ENCODE measurements at places on chromosomes 7 and 10.

DNA sequence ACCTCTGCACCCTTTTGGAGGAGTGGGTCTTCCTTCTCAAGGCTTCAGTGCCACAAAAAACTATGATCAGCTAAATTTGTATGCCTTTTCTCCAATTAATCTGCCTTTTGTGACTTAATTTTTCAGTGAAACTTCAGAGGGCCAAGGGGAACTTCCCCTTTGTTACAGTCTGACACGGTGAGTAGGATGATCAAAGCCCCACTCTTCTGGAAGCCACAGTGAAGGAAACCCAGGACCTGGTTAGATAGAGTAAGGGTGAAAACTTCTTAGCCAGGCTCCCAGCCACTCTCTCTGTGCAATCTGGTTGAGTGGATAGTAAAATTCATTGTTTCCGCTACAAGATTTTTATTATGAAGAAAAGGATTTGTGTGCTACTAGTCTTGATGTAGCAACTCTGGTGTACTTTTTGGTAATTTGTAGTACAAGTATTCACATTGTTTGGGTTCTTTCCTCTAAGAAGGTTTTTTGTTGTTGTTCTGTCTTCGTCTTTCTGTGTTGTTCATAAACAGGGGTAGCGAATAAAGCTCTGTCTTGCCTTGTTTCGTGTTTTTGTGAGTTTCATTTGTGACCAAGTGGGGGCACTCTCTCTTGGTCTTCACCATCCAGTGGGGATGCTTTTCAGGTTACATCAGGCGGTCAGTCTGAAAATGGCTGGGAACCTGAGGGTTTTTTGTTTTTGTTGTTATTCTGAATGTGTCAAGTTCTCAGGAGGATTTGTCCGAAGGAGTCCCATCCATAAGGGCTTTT lies 268.5 kb upstream of the NPSR1 start:
- DNase-seq: no peak

DNA sequence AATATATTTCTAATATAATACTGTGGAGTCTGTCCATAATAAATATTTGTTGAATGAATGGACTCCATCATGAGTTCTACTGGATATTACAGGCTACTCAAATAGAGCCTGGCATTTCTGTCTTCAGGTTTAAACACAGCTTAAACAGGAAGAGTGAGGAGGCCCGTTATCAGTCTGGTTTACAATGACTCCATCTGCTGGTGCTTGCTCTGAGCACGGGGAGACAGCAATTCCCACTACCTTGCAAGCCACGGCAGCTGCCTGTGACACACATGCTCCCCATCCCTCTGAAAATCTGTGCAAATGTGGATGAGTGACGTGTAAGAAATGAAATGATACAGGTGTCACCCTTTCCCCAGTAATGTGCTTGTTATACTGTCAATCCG lies 293.5 kb upstream of the IMMP2L start:
- DNase-seq: no peak

DNA sequence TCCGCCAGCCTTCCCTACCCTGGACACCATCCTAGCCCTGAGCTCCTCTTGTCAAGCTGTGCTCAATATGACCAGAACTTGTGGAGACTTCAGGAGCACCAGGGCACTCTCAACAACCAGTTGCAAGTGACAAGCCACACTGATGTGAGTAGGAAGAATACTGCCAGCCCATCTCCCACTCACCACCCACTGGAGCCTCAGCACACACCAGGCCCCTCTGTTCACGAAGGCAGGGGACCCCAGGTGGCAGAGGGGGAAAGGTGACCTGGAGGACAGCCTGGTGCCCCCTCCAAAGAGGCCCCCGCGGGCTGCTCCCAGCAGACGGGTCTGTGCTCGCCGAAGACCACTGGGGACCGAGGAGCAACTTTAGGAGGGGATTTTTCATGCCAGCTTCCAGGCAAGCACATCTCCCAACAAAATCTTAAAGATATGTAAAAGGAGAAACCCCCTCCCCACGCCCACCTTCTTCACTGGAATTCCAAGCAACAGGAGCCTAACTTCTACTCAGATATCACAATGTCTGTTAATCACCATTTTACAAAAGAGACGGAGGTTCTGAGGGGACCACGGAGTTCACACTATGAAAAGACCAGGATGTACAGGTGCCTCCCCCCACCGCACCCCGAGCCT lies 1.0 kb downstream of the MMD2 start:
- no peak for DNase-seq

DNA sequence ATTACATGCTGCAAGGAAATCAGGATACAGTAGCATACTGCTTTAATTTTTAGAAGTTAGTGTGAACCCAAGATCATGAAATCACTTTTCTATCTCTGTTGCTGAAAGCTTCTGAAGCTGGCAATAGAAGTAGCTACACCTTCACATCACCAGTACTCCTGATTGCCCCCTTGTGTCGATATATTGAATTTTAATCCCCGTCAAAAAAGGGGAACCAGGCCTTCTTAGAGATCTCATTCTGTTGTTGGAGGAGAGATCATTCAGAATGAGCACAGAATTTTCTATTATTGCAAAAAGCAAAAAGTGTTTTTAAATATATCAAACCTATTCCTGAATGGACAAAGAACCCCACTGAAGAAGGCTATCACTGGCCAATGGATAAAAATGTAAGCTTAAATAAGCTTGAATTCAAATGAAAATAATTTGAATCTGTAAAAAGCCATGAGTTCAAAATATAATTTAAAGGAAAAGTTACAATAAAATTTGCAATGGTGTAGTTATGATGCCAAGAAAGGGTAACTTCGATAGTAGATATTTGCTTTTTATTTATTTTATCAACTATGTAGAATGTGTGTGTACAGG lies 39.7 kb upstream of the TEX47 start:
- no peak for DNase-seq

DNA sequence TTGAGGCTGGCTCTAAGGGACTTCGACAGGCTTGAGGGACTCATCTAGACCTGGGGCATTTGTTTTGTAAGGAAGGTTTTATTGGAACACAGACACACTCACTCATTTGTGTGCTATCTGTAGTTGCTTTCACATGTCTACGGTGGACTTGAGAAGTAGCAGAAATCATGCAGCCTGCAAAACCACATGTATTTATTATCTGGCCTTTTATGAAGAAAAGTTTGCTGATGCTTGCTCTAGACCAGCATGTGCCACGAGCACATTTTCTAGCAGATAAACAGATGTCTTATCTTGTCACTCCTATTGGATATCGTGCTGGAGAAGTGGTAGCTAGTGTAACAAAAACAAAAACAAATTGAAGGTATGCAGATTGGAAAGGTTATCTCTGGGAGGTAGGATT lies 9.8 kb downstream of the UPP1 start:
- no peak for DNase-seq

DNA sequence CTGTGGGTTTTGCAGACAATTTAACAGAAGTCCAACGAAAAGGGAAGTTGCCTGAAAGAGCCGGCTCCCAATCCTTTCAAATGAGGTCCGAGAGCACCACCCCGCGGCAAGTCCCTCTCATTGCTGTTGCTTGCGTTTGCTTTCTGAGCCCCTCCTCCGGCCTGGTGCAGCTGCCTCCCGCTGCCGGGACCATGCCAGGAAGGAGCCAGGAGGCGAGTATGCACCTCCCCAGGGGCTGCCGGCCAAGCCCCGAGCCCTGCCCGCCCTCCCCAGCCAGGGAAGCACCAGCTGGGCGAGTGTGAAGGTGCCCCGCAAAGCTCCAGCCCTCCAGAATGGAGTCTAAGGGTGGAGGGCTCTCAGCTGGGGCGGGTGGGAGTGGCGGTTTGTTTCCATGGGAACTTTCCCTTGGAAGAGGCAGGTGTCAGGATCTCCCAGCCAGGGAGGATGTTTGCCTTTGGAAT lies 25.8 kb upstream of the PPP2R2D start:
- no peak for DNase-seq

DNA sequence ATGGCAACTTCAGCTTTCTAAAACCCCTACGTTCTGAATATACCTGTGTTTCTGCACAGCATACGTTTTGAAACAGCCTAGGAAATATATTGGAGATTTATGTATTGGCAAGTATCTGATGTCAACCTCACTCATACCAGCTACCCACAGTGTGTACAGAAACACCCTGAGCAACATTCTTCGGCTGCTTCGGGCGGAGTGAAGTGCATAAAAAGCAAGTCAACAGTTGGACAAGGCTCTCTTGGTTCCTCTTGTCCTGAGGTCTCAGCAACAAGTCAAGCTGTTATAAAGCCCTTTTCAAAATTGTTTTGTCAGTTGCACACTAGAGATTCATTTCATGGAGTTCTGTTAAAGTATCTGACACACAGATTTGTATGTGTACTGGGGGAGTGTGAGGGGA lies 40.0 kb upstream of the PAPSS2 start:
- DNase-seq: no peak

- DNase-seq: no peak
These were observed 24.7 kb downstream of the LSMEM1 start for GRCh38 chr7:112505495-112505894.

DNA sequence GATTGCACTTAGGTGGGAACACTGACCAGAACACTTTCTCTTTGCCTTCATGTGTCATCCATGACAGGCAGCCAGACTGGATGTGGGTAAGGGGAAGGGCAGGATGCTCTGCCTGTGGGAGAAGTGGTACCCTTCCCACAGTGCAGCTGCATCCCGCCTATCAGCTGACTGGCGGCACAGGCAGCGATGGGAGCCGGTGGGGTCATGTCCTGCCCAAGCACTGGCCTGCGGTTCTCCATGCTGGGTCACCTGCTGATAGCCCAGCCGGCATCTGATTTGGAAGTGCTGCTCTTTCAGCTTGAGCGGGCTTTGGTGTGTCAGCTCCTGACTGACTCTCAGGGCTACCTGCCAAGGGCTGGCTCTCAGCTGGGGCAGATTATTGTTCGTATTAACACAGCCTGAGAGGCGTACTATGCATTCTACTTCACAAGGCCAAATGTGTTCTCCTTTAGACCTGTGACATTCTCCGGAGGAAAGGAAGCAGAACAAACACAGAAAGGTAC lies 105.2 kb upstream of the PDLIM1 start:
- no peak for DNase-seq

GRCh38 chr7:106358103-106358663 lies 73.4 kb upstream of the NAMPT start:
- no peak for DNase-seq

- no peak for DNase-seq
These were observed at the start of gene PTN for GRCh38 chr7:137343281-137343841. PTN (minus strand) TSS chr7:137343733; CDS start chr7:137254973, 88,760 bp downstream.

DNA sequence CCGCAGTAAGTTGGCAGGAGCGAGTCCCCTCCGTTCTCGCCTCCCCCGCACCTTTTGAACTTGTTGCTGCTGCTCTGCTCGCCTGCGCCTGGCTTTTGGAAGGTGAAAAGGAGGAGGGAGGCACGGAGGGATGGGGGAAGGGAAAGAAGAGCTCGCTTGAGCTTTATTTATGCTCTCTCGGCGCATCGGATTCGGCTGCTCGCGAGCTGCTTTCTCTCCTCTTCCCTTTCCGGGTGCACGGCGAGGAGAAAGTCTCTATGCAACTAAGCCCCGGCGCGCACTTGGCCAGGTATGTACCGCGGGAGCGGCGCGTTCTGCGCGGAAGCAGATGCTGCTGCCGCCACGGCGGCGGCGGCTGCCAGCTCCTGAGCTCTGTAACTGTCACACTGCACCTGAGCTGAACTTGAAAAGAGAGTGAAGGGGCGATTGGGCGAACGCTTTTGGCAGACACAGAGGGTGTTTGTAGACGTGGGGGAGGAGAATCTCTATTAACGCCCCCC lies 551 bp downstream of the KCND2 start:
- DNase-seq: no peak

DNA sequence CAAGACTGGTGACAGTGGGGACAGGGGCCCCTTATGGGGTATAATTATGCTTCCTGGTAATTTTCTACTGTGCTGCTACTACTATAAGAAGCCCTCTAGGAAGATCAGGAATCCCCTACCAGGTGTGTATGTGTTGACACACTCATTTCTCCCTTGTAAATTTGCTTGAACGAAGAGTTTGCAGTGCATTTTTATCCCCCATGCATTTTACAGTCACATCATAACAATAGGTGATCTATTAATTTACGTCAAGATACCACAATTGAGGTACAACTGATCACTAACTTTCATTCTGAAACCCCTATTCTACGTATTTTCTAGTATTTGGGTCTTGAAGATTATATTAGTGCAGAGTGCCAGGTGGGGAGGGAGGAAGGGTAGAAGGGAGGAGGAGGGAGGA lies 252.2 kb downstream of the NSUN6 start:
- no peak for DNase-seq

DNA sequence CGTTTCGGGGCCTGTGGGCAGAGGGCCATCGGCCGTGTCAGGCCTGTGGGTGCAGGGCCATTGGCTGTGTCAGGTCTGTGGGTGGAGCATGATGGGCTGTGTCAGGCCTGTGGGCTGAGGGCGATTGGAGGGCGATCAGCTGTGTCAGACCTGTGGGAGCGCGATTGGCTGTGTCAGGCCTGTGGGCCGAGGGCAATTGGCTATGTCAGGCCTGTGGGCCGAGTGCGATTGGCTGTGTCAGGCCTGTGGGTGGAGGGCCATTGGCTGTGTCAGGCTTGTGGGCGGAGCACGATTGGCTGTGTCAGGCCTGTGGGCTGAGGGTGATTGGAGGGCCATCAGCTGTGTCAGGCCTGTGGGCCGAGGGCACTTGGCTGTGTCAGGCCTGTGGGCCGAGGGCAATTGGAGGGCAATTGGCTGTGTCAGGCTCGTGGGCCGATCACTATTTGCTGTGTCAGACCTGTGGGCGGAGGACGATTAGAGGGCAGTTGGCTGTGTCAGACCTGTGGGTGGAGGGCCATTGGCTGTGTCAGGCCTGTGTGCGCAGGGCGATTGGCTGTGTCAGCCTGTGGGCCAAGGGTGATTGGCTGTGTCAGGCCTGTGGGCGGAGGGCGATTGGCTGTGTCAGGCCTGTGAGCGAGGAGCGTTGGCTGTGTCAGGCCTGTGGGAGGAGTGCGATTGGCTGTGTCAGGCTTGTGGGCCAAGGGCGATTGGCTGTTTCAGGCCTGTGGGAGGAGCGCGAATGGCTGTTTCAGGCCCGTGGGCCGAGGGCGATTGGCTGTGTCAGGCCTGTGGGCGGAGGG lies 54.1 kb downstream of the DYNC2I1 start:
- no peak for DNase-seq

GRCh38 chr10:72075376-72076115 lies 12.8 kb downstream of the SPOCK2 start:
- peak; percentile 29 for DNase-seq

GRCh38 chr10:46232666-46233065 lies 54.1 kb upstream of the ANTXRL start:
- DNase-seq: no peak

DNA sequence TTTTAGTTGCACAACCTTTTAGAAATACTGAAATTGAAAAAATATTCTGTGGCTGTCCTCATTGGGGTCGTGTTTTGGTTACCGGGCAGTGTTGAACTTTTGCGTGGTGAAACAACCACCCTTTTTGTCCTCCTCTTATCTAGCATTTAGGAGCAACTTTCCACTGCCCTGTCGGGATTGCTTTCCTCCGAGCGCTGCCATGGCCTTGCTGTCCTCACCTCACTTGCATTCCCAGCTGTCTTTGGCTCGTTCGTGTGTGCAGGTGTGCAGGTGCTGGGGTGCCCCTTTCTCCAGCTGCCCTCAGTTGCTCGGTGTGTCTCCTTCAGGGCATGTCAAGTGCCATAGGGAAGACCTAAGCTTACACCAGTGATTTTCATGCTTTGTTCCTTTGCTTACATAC lies 116.9 kb upstream of the GJD4 start:
- DNase-seq: no peak

Measured in stimulated activated CD8-positive, alpha-beta memory T cell treated with anti-CD3 and anti-CD28 coated beads, Interleukin-7, amount 100 ng/mL, for 4 hours (primary cell).